Stimulated activated CD8-positive, alpha-beta memory T cell treated with anti-CD3 and anti-CD28 coated beads, Interleukin-4, amount 100 ng/mL, for 24 hours (primary cell): ENCODE measurements at places on chromosomes 16 and 17.

- no peak for DNase-seq
Observed at GRCh38 chr16:54284931-54285413, 1.6 kb downstream of the IRX3 start.

DNA sequence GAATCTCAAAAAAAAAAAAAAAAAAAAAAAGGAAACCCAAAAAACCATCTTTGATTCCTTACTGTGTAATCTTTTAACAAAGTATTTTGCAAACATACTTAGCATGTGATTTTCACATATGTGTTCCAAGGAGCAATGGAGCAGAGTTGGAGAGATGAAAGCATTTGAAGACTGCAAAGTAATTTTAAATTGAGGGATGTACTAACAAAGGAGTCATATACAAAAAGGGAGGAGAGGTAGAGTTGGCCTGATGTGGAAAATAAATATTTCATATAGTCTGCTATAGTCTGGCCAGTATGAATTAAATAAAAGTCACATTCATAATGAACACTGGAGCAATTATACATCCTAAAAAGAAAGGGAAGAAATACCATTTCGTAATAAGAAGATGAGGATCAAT lies 265.8 kb upstream of the TBX2 start:
- DNase-seq, result no peak

DNA sequence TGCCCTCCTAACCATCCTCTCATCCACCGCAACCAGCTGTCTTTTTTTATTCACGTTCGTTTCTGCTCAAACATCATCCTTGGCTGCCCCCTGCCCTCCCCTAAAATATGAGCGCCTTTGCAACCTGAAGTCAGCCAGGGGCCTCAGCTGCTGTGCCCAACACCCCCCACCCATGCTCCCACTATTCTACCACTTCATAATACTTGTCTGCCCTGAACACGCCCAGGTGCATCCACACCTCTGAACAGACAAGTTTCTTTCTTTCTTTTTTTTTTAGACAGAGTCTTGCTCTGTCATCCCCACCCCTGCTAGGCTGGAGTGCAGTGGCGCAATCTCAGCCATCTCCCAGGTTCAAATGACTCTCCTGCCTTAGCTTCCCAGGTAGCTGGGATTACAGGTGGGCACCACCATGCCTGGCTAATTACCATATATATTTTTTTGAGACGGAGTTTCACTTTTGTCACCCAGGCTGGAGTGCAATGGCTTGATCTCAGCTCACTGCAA lies 26.9 kb downstream of the CEP295NL start:
- no peak for DNase-seq

DNA sequence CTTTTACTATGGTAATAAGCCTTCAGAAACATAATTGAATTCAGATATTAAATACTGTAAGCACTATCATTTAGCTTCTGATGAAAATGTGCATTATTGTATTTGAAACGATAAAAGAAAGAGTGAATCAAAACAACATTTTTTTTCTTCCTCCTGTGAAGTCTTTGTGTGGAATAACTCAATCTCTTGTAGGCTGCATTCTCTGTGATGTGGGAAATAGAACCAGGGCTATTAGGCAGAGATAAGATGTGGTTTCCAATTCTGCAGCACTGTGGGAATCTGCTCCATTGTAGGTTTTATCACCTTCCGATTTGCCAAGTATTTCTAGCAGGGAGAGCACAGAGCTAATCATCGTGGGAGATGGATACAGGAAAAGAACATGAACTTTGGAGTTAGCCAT lies 624.5 kb downstream of the RBFOX1 start:
- DNase-seq, result no peak

GRCh38 chr16:27549464-27549745 lies 308 bp downstream of the GTF3C1 start:
- DNase-seq, result no peak

DNA sequence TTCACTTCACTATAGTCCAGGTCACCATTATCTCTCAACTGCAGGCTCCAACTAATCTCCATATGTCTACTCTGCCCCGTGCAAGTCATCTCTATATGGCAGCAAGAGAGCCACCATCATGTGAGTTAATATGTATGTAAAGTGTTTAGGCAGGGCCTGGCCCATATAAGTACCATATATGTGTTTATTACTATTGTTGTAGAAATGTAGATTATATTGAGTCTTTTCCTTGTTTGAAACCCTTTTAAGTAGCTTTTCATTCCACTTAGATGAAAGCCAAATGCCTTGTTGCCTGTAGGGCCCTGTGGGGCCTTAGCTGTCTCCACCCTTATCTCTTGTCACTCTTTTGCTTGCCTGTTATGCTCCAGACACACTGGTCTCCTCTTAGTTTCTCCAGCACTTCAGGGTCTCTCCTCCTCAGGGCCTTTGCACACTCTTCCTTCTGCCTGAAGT lies 164.0 kb downstream of the PHKB start:
- no peak for DNase-seq

DNA sequence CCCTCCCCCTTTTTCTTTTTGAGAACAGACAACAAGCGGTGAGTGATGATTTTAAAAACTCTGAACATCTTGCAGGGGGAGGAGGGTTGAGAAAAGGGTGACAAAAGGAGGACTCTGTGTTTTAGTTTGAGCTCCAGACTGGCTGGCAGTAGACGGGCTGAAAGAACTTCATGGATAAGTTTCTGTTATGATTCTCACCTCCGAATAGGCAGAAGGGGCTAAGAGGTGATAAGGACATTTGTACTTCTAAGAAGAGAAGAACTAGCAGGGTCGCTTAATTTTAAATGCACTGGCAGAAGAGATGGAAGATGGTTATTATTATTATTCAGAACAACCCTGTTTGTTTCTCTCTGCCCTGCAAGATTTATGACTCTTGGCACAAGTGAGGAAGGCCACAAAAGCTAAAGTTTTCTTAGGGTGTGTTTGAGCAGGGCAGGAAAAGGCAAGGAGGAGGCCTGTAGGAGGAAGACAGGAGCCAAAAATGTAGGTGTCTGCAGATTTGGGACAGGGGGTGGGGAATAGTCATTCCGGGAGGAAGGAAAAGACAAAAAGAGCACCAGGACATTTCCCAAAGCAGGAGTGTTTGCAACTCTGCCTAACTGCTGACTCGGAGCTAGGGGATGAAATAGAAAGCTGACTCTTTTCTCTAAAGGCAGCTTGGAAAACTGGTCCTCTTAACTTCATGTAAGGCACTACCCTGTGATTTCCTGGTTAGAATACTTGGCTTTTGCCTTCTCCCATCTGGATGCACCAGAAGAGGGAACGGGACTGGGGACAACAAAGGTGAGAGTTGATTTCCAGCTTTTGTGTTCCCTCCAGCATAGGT lies 11.9 kb upstream of the HOXB2 start:
- DNase-seq, result no peak

GRCh38 chr17:17416400-17417360 lies 60.1 kb upstream of the MED9 start:
- no peak for DNase-seq

DNA sequence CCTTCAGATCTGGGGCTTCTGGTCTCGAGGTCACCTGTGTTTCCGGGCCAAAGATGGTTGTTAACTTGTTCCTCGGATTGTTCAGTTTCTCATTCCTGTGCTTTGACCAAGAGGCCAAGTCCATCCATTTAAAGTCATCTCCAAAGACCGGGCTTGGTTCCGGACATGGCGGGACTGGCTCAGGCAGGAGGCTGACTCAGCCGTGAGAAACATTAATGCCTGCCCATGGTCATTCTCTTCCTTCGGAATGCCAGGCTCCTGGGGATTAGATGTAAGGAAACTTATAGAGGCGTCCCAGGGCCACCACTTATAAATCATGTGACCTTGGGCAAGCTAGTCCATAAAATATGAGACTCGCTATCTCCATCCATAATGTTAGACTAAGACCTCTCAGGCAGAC lies 13.6 kb upstream of the NKD1 start:
- no peak for DNase-seq

GRCh38 chr17:55661256-55661758 lies 61.4 kb downstream of the TMEM100 start:
- no peak for DNase-seq

DNA sequence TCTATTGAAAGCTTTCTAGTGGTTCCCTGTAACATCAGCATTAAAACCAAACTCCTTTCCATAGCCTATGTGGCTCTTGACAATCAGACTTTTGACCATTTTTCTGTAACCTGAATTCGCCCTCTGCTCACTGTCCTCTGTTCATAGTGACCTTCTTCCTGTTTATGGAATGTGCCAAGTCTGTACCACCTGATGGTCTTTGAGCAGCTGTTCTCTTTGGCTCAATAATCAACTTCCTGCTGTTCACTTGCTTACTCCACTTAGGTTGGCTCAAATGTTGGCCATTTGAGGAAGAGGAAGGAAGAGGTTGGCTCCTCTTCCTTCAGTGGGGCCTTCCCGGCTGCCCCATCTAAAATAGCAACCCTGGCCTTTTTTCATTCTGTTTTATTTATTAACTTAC lies 251.5 kb downstream of the CA10 start:
- DNase-seq, result no peak

GRCh38 chr17:75288770-75289114 lies 491 bp downstream of the SLC25A19 start:
- peak; percentile 35 for DNase-seq

- no peak for DNase-seq
Observed at GRCh38 chr17:15403276-15403939, 62.0 kb upstream of the TEKT3 start.

DNA sequence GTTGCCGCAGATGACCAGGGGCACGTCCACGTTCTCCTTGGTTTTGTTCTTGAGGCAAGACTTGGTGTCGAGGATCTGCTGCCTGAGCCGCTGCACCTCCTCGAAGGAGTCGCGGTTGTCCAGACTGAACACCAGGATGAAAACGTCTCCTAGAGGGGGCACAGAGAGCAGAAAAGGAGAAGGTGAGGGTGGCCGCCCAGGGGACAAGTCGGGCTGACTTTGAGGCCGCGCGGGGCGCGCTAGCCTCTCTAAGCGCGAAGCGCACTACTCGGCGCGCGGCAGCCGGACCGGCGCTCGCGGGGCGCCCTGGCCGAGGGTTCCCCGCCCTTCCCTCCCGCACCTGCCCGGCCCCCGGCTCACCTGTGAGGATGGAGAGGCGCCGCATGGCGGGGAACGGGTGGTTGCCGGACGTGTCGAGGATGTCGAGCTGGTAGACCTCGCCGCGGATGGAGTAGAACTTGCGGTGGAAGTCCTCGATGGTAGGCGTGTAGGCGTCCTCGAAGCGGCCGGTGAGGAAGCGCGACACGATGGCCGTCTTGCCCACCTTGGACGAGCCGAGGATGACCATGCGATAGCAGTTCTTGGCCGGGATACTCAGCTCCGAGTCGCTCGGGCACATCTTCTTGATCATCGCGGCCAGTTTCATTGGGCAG lies 533 bp downstream of the RASD1 start:
- DNase-seq, result no peak

DNA sequence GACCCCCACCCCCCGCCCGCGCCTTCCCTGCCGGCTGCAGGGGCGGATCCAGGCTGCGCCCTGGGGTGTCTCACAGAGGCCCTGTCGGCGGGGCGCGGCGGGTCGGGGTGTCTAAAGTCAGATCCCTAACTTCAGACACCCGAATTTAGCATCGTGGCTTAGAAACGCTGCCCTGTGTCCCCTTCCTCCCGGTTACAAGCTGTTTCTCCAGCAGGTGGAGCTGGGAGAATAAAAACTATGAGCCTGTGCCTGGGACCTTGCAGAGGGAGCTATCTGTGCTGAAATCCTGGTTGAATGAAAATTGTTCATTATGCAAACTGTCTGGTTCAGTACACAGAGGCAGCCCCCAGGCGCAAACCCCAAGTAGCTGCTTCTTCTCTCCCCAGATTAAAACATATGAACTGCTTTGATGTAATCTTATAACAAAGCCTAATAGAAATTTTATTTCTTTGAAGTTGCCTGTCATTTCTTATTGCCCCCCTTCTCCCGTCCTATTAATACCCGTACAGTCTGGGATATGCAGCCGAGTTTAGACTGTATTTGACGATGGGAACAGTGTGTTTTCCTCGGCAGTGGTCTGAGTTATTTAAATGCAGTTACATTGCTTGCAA lies 79.0 kb downstream of the RPA1 start:
- no peak for DNase-seq

GRCh38 chr17:65855245-65855644 lies 293.8 kb upstream of the AXIN2 start:
- no peak for DNase-seq

- no peak for DNase-seq
Observed at GRCh38 chr16:81532491-81533174, 88.0 kb downstream of the CMIP start.

DNA sequence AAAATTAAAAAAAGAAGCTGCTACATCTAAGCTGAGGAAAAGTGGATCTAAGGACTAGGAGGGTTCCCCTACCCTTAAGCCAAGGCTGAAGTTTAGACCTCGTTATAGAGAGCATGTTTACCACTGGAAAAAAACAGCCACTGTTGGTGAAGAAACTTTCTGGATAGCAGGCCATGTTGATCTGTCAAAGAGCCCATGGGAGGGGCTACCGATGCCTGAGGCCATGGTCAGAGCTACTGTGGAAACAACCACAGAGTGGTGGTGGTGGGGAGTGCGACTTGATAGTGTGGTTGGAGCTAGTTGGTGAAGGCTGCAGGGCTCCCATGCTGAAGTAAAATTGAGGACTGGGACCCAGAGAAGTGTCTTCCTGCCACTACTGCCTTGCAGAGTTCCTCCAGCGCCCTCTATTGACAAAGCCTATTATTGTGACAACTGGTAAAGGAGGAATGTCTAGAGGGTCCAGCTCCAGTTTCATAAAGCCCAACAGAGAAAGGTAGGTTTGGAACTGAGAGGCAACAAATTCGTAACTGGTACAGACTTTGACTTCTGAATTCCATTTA lies 12.7 kb upstream of the FAM20A start:
- DNase-seq, result no peak
